ENCODE measurements at places on chromosomes 3 and 15.
A peak's percentile ranks its signal among the peaks of the same experiment; 100 is the strongest.

DNA sequence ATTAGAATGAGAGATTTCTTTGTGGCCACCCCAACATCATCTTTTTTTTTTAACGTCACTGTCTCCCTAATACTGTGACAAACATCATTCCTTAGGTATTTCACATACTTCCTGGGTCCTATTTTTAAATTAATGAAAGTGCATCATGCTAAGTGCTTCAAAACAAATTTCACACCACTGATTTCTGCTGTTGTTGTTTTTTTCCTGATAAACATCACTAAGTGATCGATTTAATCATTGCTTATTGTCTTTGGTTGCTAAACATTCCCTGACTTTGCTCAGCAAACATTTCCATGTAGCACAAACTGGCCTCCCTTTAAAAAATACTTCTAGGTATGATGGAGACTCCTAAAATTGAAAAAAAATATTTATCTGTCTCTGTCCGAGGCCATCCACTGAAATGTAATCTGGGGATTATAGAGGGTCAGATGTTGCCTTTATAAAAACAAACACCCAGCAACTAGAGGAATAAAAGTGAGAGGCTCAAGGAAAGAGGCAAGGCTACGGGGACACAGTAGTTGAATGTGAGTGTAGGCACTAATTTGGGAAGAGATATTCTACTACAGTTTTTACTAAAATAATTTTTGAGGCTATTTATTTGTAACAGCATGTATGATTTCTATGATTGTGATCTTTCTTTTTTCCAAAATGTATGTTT lies 20.5 kb upstream of the LMOD3 start:
- no peak for DNase-seq

GRCh38 chr3:165852711-165853110 lies 15.5 kb upstream of the BCHE start:
- no peak for DNase-seq

DNA sequence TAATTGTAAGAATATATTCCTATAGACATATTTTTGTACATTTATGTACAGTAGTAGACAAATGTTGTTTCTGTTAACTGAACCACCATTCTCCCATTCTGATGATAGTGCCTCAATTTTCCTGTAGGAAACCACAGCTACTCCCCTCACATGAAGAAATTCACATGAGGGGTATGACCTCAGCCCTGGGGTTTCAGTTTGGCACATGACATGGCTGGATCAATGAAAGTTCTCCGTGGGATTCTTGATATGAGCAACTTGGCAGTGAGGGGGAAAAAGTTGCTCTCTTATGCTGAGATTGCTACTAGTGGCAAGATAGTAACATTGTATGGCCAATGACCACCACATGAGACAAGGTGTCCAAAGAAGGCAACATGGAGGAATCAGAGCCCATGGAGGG lies 1090.3 kb upstream of the CFAP20DC start:
- DNase-seq: no peak

- DNase-seq: no peak
Measured at GRCh38 chr3:184160456-184160855, 5.3 kb downstream of the DVL3 start.

DNA sequence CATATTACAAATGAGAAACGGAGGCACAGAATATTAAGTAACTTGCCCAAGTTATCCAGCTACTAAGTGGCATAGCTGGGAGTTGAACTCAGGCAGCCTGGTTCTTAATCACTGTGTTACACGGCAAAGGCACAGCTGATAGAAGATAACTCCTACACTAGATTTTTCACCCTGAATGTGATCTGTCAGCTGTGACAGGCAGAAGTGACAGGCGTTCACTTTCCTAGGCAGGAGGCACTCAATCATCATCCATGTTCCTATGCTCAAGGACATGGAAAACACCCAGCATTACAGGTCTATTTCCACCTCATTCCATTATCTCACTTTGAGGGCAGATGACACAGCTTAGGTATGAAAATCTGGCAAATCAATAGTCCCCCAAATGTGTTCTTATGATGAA lies 35.6 kb downstream of the TBC1D2B start:
- no peak for DNase-seq

GRCh38 chr15:37891766-37892368 lies 42.6 kb upstream of the TMCO5A start:
- no peak for DNase-seq

- DNase-seq: peak; percentile 44
Measured at GRCh38 chr15:28975766-28976179, 90.0 kb downstream of the APBA2 start.

DNA sequence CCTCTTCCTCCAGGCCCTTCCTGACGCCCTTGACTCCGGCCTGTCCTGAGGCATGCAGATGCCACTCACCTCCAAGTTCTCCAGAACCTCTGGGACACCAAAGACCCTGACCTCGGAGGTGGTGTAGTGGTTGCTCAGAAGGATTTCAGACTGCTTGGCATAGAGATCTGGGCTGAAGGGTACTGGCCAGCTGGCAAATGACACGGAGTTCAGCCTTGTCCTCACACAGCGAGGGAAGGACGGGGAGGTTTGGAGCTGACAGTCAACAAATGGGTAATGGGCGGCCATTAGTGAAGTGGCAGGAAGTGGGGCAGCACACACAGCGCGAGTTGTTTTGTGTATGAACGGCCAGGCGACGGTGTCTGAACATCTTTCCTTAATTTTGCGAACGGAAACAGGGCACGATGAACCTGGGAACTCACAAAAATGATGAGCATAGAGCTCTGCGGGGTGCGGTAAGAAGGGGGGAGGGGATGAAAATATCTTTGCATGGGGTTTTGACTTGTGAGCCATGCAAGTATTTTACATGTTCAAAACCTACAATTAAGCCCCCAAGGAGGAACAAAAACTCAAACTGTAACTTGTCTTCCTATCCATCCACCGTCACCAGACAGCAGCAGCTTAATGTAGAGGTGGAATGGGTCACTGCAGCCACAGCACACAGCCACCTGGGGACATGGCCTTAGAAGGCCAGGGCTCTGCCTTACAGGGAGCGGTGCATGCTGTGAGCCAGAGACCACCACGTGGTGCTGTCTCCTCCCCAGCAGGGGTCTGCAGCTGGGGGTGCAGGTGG lies 43.6 kb upstream of the RPL32 start:
- no peak for DNase-seq

- DNase-seq: no peak
Measured at GRCh38 chr3:45414823-45415222, 26.4 kb downstream of the LARS2 start.

DNA sequence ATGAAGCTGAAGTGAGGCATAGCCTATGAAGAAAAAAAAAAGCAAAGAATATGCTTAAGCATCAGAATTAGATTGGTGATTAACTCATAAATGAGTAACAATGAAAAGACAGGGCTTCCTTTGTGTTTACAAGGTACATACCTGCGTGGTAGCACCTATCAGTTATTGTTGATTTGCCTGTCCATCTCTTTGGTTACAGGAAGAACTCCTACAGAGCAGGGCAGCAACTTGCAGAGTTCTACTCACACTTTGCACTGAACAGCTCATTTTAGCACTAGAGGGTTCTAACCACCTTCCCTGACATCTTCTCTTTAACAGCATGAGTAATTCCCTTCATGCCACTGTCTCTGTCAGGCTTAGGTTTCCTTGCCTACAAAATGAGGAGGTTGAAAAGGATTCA lies 166.0 kb downstream of the DPH6 start:
- DNase-seq: no peak

All from activated CD8-positive, alpha-beta memory T cell treated with anti-CD3 and anti-CD28 coated beads for 1 hour (primary cell).